RKO (cell line): ENCODE measurements at places on chromosomes 7 and 10.

DNA sequence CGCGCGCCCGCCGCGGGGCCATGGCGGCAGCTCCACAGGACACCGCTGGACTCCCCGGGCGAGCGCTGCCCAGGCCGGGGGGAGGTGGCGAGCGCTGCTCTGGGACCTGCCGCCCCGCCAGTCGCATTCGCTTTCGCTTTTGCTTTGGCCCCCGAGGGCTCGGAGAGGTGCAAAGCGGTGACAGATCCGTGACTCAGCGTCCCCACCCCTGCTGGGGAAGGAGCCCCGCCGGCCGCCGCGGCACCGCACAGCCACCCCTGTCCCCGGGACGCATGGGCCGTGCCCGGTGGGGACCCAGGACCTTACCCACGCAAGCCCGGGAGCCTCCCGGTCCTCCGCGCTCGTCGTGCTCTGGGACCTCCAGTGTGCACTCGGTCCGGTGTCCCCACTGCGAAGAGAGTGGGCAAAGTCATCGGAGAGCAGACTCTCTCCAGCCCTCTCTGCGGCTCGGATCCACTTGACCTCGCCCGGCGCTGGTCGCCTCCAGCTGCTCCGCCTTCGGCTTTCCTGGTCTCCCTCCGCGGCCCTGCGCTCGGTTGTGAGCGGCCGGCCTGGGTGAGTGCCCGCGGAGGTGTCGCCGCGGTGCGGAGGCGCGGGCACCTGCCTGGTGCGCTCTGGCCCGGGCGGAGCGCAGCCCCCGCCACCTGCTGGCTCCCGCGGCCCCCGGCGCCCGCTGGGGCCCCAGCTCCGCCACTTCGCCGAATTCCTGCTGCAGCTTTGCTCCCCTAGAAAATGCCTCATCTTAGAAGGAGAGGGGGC, at the start of gene IL15RA:
TSS of gene IL15RA (minus strand) at position 73 of the 759 bp plus-strand sequence. CDS start at position 22, 51 bp downstream.
- DNase-seq: peak; percentile 87

DNA sequence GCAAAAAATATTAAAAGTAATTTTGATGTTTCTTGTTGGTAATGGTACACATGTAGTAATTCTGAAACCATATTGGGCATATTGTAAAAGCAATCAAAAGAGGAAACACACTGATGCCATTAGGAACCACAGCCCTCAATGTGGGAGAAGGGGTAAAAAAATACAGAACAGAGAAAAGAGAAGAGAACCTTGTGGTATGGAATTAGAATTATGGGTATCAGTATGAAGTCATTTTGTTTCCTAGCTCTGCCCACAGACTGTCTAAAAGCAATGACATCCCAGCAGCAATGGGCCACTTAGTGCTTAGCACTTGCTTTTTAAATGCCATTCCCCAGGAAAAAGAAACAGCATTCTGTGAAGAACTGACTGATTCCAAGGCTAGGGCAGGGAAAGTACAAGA, 61.5 kb downstream of the CPVL start:
- DNase-seq: no peak

GRCh38 chr10:48684463-48684791, 246 bp upstream of the WDFY4 start:
- no peak for DNase-seq

GRCh38 chr10:7193369-7193768, 217.5 kb downstream of the SFMBT2 start:
- DNase-seq: no peak

DNA sequence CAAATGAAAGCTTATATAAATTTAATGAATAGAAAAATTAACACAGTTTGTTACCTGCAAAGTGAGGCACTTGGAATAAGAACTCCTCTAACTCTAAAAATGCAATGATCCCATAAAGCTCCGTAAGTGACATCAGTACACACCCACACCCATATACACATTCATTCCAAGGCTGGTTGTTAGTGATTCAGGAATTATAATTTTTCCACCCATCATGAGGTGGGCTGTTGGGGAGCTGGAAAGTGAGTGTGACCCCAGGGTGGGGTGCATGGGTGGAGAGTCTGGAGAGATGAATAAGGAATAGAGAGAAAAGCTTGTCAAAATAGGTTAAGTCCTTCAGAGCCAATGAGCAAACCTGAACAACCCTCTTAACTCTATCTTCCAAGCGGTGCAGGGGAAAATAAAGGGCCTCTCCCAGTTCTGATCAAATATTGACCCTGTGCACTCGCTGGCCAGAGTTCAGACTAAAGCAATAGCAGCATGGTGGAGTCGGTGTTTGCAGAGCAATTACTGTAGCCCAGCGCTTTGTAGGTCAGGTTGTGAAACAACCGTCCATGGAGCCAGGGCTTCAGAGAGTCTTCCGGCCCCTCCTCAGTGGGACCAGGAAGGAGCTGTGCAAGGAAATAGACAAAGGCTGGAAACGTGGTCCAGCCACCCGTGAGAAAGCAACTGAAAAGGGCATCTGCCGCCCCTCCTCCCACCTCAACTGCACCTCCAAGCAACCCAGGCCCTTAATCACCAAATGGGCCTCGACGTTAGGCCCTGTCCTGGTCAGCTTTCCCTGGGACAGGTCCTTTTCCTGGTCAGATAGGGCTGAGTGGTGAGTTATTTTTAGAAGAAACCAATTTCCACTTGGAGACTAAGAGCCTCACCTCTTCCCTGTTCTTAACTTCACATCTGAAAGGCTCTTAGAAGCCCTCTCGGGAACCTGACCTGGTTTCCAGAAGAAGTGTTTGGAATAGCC, 61.2 kb downstream of the SH3PXD2A start:
- no peak for DNase-seq

GRCh38 chr7:101952355-101953247, 135.2 kb downstream of the CUX1 start:
- peak; percentile 32 for DNase-seq

DNA sequence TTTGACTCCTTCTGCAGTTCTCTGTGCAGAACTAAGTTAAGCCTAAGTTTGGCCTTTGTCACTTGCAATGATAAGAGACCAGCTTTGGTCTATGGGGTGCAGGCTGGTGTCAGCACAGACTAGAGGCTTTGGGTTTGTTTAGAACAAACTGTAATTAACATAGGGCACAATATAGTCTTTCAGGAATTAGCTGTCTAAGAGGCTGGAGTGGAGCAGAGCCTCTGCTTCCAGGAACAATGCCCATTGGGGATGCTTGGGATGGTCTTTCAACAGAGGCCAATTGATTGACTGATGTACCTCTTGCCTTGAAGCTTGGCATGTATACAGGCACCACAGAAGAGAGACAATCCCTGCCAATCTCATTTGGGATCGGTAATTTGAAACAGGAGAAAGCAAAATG, 4.7 kb downstream of the SUFU start:
- DNase-seq: no peak

DNA sequence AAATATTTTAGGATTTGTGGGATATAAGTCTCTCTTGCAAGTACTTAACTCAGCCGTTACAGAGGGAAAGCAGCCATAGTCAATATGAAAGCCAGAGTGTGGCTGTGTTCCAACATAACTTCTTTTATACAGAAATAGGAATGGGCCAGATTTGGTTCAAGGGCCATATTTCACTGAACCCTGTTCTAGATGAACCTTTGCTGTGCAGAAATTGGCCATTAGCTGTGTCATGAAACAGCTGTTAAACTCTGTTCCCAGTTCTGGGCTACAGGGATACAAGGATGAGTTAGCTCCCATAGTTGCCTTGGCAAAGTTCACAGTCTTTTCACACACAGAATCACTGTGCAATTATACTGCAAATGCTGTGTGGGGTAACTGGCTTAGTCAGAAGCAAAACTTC, 213.9 kb upstream of the LRRN3 start:
- no peak for DNase-seq

DNA sequence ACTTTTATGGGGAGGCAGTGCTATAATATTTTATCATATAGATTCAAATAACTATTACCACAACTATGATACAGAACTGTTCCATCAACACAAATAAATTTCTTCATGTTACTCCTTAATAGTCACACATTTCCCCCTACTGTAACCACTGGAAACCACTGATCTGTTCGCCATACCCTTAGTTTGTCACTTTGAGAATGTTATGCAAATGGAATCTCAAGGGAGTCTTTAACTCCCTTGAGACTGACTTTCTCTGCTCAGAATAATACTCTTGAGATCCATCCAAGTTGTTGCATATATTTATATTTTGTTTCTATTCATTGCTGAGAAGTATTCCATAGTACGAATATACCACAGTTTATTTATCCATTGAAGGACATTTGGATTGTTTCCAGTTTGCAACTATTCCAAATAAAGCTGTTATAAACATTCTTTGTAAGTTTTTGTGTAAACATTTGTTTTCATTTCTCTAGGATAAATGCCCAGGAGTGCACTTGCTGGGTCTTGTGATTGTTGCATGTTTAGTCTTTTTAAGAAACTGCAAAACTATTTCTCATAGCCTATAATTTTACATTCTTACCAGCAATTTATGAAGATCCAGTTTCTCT, 19.7 kb upstream of the PON2 start:
- no peak for DNase-seq

DNA sequence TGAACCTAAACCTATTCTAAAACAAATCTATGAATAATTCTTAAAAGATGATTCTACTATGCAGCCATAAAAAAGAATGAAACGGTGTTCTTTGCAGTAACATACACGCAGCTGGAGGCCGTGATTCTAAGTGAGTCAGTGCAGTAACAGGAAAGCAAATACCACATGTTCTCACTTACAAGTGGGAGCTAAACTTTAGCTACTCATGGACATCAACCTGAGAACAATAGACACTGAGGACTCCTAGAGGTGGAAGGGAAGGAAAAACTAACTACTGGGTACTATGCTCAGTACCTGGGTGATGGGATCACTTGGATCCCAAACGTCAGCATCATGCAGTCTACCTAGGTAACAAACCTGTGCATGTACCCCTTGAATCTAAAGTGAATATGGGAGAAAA, 575.0 kb upstream of the MGMT start:
- DNase-seq: no peak

DNA sequence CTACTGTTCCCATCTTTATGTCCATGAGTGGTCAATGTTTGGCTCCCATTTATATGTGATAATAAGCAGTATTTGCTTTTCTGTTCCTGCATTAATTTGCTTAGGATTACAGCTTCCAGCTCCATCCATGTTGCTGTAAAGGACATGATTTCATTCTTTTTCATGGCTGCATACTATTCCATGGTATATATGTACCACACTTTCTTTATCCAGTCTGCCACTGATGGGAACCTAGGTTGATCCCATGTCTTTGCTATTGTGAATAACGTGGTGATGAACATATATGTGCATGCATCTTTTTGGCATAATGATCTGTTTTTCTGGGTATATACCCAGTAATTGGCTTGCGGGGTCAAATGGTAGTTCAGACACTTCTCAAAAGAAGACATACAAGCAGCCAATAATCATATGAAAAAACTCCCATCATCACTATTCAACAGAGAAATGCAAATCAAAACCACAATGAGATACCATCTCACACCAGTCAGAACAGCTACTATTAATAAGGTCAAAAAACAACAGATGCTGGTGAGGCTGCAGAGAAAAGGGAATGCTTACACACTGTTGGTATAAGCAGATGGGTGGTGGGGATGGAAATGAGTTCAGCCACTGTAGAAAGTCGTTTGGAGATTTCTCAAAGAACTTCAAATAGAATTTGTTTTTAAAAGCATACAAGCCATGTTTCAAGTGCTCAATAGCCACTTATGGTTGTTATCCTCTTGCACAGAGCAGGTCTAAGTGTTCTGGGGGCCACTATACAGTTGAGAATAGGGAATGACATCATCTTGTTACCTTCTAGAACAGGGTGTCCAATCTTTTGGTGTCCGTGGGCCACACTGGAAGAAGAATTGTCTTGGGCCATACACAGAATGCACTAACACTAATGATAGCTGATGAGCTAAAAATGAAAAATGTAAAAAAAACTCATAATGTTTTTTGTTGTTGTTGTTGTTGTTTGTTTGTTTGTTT, 23.2 kb upstream of the SDK1 start:
- no peak for DNase-seq

DNA sequence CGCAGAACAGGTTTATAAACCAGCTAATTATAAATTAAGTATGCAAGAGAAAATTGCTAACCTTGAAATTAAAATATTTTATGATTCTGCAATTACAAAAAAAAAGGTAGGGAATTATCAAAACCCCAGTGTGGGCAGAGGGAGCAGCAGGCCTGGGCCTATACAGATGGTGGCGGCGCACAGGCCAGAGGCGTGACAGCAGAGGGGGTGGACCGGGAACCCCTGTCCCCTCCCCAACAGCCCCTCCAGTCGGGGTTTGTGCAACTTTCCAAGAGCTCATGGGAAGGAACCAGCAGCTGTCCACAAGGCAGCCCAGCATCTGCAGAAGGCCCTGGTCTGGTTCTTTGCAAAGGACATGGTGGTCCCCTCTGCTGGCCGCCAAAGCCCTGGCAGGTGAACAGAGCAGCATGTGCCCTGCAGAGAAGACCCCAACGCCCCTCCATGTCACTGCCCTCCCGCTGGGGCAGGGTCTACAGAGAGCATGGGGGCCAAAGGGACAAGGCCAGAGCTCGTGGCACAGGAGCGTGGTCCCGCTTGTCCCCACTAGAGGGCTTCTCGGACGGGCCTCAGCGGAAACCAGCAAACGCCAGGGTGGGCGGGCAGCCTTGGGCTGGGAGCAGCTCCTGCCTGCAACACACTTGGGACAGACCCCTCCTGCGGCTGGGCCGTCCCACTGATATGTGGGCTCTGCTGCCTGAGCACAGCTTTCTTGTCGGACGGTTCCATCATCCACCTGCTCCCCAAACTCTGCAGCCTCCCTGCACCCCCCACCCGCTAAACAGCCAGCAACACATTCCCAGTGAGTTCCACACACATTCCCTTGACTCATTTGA, 75.1 kb downstream of the EBF3 start:
- DNase-seq: peak; percentile 49

DNA sequence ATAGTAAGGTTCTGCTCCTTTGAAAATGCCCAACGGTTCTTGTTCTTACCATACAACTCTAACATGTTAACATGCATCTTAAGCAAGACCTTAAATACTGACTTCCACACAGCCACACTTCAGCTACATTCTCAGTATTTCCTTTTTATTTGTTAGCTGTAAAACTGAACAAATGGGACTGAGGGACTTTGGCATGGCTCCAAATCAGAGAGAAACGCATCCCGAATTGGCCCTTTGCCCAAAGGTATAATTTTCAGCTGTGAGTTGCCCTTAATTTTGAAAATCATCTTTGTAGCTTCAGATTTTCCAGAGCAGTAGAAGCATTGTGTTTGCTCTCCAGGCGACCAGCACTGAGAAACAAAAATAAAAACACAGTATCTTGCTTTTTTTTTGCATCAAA, 56.4 kb downstream of the NEUROD6 start:
- DNase-seq: no peak
